ENCODE measurements at places on chromosomes 5 and 9.

DNA sequence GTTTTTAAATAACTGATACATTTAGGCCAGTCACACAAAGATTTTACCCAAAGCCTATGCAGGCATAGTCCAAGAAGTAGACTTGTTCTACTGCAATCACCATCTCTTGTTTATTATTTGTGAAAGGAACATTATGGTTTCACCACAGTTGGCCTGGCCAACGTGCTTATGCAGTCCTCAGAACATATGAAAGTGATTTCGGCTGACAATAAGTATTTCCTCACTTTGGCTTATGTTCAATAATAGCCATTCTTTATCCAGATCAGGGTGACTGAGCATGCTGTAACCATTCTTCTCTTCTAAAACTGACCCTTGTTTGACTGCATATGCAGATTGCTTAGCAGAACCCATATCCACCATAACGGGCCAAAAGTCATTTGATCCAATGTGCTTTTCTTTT lies 76.6 kb upstream of the CCDC152 start:
- DNase-seq = no peak

DNA sequence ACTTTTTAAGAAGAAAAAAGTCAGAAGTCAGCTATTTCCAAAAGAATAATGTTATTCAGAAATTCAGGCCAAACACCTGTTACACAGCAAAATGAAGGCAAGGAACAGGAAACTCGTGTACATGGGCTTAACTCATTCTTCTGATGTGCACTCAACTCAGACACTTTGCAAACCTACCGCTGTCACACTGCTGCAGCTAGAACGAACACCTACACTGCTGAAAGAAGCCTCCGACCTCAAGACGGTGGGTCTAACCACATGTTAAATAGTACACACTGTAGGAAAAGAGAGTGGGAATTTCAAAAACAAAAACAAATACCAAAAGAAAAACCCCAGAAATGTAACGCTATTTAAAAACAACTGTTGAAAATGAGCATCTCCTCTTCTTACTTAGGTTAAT lies 384.5 kb downstream of the IRX1 start:
- no peak for DNase-seq

GRCh38 chr9:126628146-126628545 lies 14.4 kb downstream of the LMX1B start:
- DNase-seq = no peak

DNA sequence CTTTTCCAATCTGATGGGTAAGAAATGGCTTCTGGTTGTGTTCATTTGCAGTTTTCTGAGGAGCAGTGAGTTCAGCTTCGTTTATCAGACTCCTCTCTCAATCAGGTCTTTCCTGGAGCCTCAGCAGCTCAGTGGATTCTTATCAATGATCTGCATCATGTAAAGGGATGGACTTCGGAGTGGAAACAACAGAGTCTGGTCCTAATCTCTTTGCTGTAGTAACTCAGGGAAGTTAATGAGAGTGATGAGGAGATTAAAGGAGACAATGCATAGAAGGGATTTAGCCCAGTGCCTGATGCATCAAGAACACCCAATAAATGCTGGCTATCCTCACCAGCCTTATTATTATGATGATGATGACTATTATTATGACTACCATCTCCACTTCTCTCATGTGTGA lies 47.2 kb downstream of the SMIM23 start:
- no peak for DNase-seq

- no peak for DNase-seq
Measured at GRCh38 chr9:69993110-69993509, 50.5 kb upstream of the MAMDC2 start.
